ENCODE measurements at places on chromosomes 6 and 20. TPM values are rescaled to one million over a fixed set of nuclear protein-coding genes. Genes with fewer than 3 reads are reported as not detected.

ERMARD gene
- 23.9 TPM for total RNA-seq

DNMT3B gene
- total RNA-seq = 148 TPM

FRK gene
- 0.11 TPM for total RNA-seq

HLA-B gene
- 21.8 TPM for total RNA-seq

LY6G6D gene
- 0.90 TPM for total RNA-seq

MMP24 gene
- total RNA-seq = 1.4 TPM

COL9A1 gene
- 36.9 TPM for total RNA-seq

DPM1 gene
- total RNA-seq = 173 TPM

SNX21 gene
- total RNA-seq = 12.2 TPM

PCSK2 gene
- 0.07 TPM for total RNA-seq

DNA sequence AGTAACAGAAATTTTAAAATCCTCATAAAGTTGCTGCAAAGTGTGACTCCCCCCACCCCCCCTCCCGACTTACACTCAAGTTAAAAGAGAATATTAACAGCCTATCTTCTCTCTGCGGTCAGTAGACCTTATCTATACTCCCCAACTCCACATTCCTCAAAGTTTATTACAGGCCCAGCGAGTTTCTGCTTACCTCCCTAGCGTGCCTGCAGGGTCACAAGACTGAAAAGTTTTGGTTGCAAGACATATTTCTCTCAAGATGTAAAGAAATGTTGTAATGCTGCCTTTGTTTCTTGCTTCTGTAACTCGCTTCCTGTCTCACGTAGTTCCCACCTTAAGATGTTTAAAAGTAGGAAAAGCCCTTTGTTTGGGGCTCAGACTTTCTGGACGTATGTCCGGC is 699.6 kb downstream of the PHF3 start:
- no peaks in the 10 kb centered on the region for H3K4me1 ChIP-seq
- H3K36me3 ChIP-seq = no peaks in the 10 kb centered on the region
- no peaks in the 10 kb centered on the region for H3K27me3 ChIP-seq

GRCh38 chr6:2477666-2478065 is 232.3 kb upstream of the GMDS start:
- H3K4me3 ChIP-seq = no peak overlapping the region
- H3K27me3 ChIP-seq = no peaks in the 10 kb centered on the region
- no peak for DNase-seq

- H3K4me3 ChIP-seq = no peak overlapping the region
- H3K36me3 ChIP-seq = no peaks in the 10 kb centered on the region
- H3K27me3 ChIP-seq = no peaks in the 10 kb centered on the region
- no peak for DNase-seq
- no peak overlapping the region for H3K27ac ChIP-seq
- no peaks in the 10 kb centered on the region for H3K4me1 ChIP-seq
These were observed 48.9 kb downstream of the ZNF334 start for GRCh38 chr20:46464451-46464850.

- no peak overlapping the region for H3K4me3 ChIP-seq
- DNase-seq = no peak
- H3K27me3 ChIP-seq = no peaks in the 10 kb centered on the region
- no peak overlapping the region for H3K27ac ChIP-seq
- peaks cover 15% of the 10 kb centered on the region for H3K4me1 ChIP-seq
These were observed 38.8 kb upstream of the SIRPA start for GRCh38 chr20:1856424-1856823.

DNA sequence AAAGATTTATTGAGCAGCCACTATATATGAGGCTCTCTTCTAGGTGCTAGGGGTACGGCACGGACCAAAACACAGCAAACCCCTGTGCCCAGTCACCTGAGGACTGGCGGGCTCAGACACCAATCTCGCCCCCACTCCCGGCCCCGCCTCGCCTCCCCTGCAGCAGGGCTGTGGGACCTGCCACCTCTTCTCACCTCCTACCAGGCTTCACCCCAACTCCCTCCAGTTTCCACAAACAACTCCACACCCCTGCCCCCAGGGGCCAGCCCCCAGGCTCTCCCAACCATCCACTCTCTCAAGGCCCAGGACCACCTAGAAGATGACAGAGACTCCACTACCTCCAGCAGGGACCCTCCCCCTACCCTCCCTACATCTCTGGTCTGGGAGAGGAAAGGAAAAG is 6.5 kb downstream of the TFEB start:
- no peaks in the 10 kb centered on the region for H3K36me3 ChIP-seq
- no peak overlapping the region for H3K27ac ChIP-seq
- H3K27me3 ChIP-seq = peaks cover 20% of the 10 kb centered on the region

GRCh38 chr20:24497851-24498250 is 28.4 kb downstream of the SYNDIG1 start:
- H3K4me3 ChIP-seq = no peak overlapping the region
- H3K4me1 ChIP-seq = peaks cover 9% of the 10 kb centered on the region
- no peaks in the 10 kb centered on the region for H3K27me3 ChIP-seq
- H3K36me3 ChIP-seq = no peaks in the 10 kb centered on the region
- DNase-seq = no peak

DNA sequence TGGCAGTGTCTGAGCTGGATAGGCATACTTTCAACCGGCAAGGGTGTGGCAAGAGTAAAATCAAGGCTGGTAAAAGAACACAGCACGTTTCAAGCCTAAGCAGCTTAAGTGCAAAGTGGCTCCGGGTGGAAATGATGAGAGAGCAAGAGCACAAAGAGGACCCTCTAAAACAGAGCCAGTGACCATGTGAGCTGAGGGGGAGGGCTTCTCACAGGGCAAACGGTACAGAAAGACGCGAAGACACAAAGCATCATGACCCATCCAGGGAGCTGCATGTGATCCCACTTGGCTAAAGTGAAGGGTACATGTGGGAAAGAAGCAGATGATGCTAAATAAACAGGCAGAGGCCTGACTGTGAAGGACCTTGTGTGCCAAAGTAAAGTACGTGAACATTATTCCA is 25.7 kb downstream of the FKBP5 start:
- H3K27me3 ChIP-seq = no peaks in the 10 kb centered on the region
- DNase-seq = peak; percentile 75
- peaks cover 19% of the 10 kb centered on the region for H3K4me1 ChIP-seq

GRCh38 chr6:106334646-106335448 is 9.3 kb upstream of the ATG5 start:
- no peaks in the 10 kb centered on the region for H3K27me3 ChIP-seq
- H3K4me1 ChIP-seq = no peaks in the 10 kb centered on the region
- DNase-seq = peak; percentile 68

GRCh38 chr6:157222201-157222981 is 100.9 kb downstream of the TMEM242 start:
- no peaks in the 10 kb centered on the region for H3K27me3 ChIP-seq
- H3K4me1 ChIP-seq = no peaks in the 10 kb centered on the region
- no peak overlapping the region for H3K4me3 ChIP-seq

DNA sequence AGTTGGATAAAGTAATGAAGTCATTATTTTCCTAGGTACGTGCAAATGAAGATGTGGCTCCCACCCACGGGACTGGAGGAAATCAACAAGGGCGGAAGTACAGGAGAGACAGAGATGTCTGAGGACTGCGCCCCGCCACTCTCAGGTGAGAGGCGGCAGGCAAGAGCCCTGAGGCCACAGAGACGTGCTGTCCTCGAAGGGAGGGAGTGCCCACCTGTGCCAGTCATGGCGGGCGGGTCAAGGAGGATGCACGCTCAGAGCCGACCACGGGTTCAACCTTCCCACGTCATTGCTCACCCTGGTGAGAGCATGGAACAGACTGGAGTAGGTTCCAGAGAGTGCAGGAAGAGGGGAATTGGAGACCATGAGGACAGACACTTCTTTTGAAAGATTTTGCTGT is 12.7 kb downstream of the CST8 start:
- no peak for DNase-seq
- no peaks in the 10 kb centered on the region for H3K27me3 ChIP-seq
- no peak overlapping the region for H3K4me3 ChIP-seq
- no peaks in the 10 kb centered on the region for H3K36me3 ChIP-seq
- H3K27ac ChIP-seq = no peak overlapping the region
- peaks cover 14% of the 10 kb centered on the region for H3K4me1 ChIP-seq

DNA sequence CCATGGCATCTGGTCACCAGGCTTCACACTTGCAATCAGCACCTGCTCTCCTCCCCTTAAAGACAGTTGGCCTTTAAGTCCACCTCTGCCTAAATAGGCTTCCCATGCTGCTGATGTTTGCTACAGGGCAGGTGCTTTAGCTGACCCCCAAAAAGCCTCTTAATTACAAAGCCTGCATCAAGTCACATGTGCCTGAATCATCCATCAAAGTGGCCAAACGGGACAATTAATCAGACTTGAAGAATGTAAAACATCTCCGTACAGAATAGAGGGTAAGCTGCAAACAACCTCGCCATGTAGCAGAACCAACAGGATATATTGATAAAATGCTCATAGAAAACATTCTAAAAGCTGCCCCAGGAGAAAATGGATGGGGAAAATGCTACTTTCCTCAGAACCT is 7.4 kb downstream of the LY86 start:
- no peaks in the 10 kb centered on the region for H3K27me3 ChIP-seq
- H3K4me3 ChIP-seq = no peak overlapping the region
- H3K4me1 ChIP-seq = no peaks in the 10 kb centered on the region
- H3K27ac ChIP-seq = no peak overlapping the region
- DNase-seq = no peak
- H3K36me3 ChIP-seq = no peaks in the 10 kb centered on the region

DNA sequence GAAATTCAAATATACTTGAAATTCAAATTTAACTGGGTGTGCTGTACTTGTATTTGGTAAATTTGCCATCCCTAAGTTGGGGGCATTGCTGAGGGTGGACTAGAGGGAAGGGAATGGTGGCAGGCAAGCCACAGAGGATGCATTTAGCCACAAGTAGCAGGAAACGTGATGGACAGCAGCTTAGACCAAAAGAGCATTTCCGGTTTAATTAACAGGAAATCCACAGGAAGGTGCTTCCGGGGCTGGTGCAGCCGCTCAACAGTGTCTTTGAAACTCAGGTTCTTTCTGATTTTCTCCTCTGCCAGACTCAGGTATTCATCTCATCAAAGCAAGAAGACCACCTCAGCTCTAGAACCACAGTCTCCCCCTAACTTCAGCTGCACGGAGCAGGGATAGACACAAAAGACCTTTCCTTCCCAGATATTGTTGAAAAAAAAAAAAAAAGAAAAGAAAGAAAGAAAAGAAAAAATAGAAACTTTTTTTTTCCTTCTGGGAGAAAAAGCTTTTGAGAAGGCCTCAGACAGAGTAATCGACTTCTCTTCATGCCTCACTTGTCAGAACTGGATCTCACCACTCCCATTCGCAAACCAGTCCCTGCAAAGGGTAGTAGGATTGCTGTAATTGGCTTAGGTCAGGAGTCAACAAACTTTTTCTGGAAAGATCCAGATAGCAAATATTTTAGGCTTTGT is 8.0 kb upstream of the BCAS1 start:
- H3K36me3 ChIP-seq = no peaks in the 10 kb centered on the region
- H3K27ac ChIP-seq = no peak overlapping the region
- no peak overlapping the region for H3K4me3 ChIP-seq
- no peaks in the 10 kb centered on the region for H3K4me1 ChIP-seq
- no peak for DNase-seq

- H3K4me3 ChIP-seq = no peak overlapping the region
- H3K27me3 ChIP-seq = no peaks in the 10 kb centered on the region
- H3K36me3 ChIP-seq = no peaks in the 10 kb centered on the region
- no peak overlapping the region for H3K27ac ChIP-seq
These were observed 108.5 kb downstream of the DHX35 start for GRCh38 chr20:39070484-39071231.

GRCh38 chr6:28747631-28748157 is 176.1 kb downstream of the TRIM27 start:
- H3K27me3 ChIP-seq = peaks cover 73% of the 10 kb centered on the region
- peak; percentile 78 for DNase-seq
- no peaks in the 10 kb centered on the region for H3K36me3 ChIP-seq
- H3K27ac ChIP-seq = no peak overlapping the region

- peaks cover 12% of the 10 kb centered on the region for H3K27me3 ChIP-seq
- no peak overlapping the region for H3K27ac ChIP-seq
- H3K36me3 ChIP-seq = no peaks in the 10 kb centered on the region
- no peak for DNase-seq
- no peaks in the 10 kb centered on the region for H3K4me1 ChIP-seq
These were observed 831 bp upstream of the SIRPB2 start for GRCh38 chr20:1491860-1492642.

All from neural progenitor cell (in vitro differentiated cells).